SW480 (cell line): ENCODE measurements at places on chromosomes 13 and 19.

- DNase-seq = peak; percentile 58
Measured at GRCh38 chr19:19217099-19217498, 5.3 kb downstream of the NCAN start.

GRCh38 chr13:51093574-51093973 lies 17.5 kb downstream of the C13orf42 start:
- no peak for DNase-seq

DNA sequence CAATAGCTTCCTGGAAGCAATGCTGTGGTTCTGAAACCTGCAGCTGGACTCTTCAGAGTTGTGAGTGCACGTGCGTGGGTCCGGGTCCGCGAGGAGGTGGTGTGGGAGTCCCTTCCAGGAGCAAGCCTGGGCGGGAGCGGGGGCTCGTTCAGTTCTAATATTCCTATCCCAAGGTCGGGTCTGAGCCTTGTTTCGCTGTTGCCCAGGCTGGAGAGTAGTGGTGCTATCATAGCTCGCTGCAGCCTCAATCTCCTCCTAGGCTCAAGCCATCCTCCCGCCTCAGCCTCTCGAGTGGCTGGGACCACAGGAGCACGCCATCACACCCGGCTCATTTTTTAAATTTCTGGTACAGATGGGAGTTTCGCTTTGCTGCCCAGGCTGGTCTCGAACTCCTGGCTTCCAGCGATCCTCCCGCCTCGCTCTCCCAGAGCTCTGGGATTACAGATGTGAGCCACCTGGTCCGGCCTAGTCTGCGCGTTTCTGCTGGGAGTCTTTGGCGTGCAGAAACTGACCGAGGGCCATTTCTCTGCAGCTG lies 625 bp downstream of the ZFP82 start:
- no peak for DNase-seq

- no peak for DNase-seq
Measured at GRCh38 chr13:71912524-71912923, 45.5 kb upstream of the DACH1 start.

GRCh38 chr19:1046836-1047695 lies 7.2 kb downstream of the ABCA7 start:
- DNase-seq = no peak

- no peak for DNase-seq
Measured at GRCh38 chr13:79904581-79904980, 423.6 kb downstream of the NDFIP2 start.

- DNase-seq = no peak
Measured at GRCh38 chr13:28357247-28357825, 137.6 kb downstream of the FLT1 start.

DNA sequence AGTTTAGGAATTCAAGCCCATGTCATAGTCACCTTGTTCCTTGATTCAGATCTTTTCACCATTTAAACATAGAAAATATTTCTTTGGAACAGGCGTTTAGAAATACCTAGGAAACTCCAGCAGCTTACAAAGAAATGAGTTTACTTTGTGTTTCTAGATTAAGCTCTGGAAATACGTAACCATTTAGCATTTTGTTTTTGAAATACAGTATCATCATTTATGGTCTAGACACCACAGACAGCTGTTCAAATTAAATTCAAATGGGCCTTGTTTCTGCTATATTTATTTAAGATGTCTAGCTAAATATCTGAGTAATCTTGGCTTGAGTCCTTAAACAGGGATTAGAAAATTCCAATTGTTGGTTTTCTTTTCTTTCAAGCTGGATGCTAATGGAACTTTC lies 228.5 kb downstream of the NDFIP2 start:
- DNase-seq = no peak

- no peak for DNase-seq
Measured at GRCh38 chr19:51339313-51339686, 2.6 kb downstream of the VSIG10L start.

DNA sequence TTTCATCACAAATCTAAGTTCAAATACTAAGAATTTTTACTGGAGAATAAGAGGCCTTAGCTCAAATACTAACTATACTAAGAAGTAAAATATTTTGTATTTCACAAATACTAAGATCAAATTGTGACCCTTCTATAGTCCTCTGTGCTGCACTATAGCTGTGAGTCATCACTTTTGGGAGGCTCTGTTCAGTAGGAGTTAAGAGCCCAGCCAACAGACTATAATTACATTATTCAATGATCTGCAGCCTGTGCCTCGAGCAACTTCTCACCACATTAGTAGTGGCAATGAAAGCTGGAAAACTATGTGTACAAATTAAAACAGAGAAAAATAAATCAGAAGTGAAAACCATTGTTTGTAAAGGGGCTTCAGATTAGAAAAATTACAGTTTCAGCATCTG lies 147.3 kb upstream of the GPC6 start:
- no peak for DNase-seq

- no peak for DNase-seq
Measured at GRCh38 chr13:31011901-31012654, 79.6 kb downstream of the TEX26 start.

GRCh38 chr19:31164791-31165251 lies 184.4 kb downstream of the TSHZ3 start:
- DNase-seq = no peak

DNA sequence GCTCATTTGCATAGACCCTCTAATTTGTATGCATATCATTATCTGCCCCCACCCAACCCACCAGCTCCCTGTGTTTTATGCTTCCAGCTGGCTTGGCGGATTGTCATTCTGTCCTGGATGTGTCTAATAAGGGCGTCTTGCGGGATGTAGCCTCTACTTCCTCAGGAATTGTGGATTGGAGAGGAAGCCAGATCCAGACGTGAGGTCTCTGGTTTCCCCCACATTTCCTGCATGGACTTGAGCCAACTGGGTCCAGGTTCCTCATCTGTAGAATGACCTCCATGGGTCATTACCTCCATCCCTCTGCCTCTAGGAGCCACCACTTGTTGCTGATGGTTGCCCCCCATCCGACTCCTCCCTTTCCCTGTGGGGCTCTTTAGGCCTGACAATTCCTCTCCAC lies 7.3 kb downstream of the TNFSF14 start:
- no peak for DNase-seq

DNA sequence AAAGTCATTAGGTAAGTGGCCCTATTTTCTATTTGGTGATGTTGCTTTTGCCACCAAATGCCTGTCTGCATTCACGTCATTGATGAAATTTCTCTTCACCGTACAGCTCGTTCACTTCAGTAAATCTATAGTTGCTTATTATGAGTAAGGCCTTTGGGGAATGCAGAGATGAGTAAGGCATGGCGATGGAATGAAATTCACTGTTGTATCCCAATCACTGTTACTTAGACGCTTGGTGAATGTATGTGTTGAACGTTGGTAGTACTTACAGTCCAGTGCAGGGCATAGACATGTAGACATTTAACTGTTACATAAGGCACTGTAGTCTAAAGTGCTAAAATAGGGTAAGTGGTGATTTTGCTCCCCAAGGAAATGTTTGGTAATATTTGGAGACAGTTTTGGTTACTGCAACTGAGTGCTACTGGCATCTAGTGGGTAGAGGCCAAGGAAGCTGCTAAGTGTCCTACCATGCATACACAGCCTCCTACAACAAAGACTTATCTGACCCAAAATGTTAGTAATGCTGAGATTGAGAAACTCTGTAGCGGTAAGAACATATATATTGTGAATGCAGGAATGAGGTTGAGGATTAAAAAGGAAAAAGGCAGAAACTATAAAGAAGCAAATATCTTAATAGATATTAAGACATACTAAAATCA lies 5.8 kb downstream of the AKAP11 start:
- DNase-seq = no peak

GRCh38 chr19:28881616-28882015 lies 331.3 kb downstream of the UQCRFS1 start:
- DNase-seq = no peak

- DNase-seq = no peak
Measured at GRCh38 chr19:42345191-42345812, 19.9 kb downstream of the MEGF8 start.

GRCh38 chr19:34597596-34597995 lies 79.4 kb downstream of the SCGB2B2 start:
- no peak for DNase-seq

GRCh38 chr19:49861107-49861506 lies 6.3 kb downstream of the PNKP start:
- DNase-seq = no peak

- no peak for DNase-seq
Measured at GRCh38 chr13:49635599-49636433, 7.5 kb downstream of the ARL11 start.

- DNase-seq = no peak
Measured at GRCh38 chr19:30062907-30063649, 121.0 kb downstream of the URI1 start.

- no peak for DNase-seq
Measured at GRCh38 chr13:25674371-25674770, 302.6 kb downstream of the ATP8A2 start.

DNA sequence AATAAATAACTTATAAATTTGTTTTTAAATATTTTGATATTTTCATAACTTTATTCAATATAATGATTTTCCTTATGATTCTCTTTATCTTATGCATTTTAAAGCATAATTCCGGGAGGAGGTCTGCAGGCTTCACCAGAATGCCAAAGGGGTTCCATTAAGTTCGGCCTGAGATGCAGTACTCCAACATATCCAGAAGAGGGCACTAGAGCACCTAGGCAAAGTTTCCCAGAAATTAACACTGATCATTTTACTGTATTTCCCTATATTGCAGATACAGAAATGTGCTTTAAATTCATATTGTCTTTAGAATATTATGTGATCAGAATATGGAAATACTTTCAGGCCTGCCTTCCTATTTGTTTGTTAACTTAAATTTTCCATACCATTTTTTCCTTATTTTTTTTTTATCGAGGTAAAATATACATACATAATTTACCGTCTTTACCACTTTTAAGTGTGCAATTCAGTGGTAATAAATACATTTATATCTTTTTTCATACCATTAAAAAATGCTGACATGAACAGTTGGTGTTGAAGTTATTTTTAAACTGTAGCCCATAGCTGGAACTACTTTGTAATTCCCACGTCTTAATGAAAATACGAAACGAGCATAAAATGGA lies 58.9 kb upstream of the TM9SF2 start:
- peak; percentile 46 for DNase-seq

DNA sequence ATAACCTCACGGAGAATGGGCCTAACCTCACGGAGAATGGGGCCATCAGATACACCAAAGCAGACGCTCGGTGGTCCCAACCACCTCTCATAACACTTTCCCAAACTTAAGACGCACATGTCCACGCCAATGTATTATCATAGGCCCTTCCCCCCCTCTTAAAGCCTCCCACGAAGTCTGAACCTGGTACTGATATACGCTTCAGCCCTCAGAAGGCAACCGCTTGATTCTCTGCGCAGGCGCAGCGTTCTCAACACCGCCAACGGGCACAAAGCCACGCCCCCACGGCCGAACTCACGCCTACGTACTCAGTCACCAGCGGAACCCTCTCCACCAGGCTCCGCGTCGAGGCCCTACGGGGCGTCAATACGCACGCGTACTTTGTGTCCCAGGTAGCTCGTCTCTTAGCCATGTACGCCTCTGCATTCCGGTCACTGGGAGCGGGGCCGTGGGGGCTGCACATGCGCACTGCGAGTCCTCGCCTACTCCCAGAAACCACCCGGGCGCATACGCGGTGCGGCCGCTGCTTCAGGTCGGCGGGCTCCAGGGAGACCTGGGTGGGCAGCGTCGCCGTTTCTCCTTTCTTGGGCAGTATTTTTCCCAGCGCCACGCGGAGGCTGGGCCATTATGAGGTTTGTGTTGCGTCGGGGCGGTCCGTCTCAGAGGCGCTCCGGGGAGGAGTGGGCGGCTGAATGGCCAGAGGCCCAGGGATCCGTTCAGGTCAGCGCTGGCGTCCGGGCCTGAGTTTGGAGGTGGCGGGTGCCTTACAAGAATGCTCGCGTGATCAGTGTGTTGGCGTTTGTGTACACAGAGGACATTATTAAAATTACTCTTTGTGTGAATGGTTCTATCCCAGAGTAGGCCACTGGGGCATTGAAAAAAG lies 25.3 kb downstream of the ZNF582 start:
- no peak for DNase-seq

- DNase-seq = no peak
Measured at GRCh38 chr13:42388326-42388725, 116.4 kb downstream of the AKAP11 start.
